Stimulated activated CD8-positive, alpha-beta memory T cell treated with anti-CD3 and anti-CD28 coated beads, Interleukin-4, amount 100 ng/mL, for 24 hours (primary cell): ENCODE measurements at places on chromosomes 13 and 19.
A peak's percentile ranks its signal among the peaks of the same experiment; 100 is the strongest.

GRCh38 chr13:109906976-109907375, 120.6 kb upstream of the IRS2 start:
- DNase-seq, result no peak

DNA sequence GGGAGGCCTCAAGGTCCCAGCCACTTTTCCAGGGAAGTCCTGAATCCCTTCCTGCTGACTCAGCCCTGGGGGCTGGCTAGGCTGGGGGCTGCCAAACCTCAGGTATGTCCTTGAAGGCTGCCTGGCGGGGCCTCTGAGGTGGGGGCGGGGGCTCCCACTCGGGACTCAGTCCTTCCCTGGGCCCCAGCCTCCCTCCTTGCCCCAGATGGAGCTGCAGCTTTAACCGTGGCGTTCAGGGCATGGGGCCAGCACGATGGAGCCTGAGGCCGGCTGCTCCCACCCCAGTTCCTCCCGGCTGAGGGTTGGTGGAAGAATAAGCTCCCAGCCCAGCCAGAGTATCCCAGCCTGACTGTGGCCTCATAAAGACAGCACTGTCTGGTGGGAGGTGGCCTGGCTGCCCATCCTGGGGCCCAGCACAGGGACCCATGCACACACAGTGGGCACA, 12.4 kb downstream of the CILP2 start:
- DNase-seq, result no peak

DNA sequence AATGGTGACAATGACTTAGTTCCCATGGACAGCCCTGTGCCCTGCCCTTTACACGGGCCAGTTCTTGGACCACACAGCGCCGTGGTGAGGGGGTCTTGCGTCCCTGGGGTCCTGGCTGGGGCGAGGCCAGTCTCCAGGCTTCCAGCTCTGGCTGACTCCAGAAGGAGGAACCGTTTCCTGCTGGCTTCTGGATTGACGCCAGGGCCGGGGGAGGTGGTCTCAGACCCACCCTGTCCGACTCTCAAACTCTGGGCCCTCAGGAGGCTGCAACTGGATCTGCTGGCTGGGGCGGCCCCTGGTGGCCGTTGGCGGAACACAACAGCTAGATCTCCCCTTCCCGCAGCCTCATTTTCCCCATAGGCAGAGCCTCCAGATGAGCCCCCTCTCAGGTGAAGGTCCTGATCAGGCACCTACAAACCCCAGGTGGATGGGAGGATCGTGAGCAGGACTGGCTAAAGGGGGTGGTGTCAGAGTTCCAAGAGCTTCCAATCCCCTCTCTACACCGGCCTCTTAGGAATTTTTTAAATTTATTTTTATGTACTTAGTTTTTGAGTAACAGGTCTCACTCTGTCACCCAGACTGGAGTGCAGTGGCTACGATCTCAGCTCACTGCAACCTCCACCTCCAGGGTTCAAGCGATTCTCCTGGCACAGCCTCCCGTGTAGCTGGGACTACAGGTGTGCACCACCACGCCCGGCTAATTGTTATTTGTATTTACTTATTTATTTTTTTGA, 8.0 kb downstream of the CCDC194 start:
- DNase-seq, result peak; percentile 53

GRCh38 chr19:33813391-33814101, 16.9 kb downstream of the KCTD15 start:
- no peak for DNase-seq

DNA sequence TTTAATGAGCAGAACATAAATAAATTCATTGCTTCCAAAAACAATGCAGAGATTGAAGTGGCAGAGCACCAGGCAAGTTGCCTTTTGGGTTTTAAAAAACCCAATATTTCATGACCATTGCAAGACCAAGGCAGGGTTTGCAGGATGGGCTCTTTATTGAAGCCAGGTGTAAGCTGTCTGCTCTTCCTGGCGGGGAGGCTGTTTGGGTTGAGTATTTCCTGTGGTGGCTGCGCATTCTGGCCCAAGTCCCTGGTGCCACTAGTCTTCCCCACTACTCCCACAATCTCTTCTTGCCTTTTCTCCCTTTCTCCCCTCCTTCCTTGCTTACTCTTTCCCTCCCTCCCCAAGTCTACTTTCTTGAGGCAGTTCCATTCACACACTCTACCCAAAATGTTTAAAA, 116.4 kb downstream of the AKAP11 start:
- no peak for DNase-seq

GRCh38 chr13:93116809-93117208, 109.8 kb upstream of the GPC6 start:
- no peak for DNase-seq

GRCh38 chr19:41000310-41000737, 9.2 kb downstream of the CYP2B6 start:
- DNase-seq, result no peak

DNA sequence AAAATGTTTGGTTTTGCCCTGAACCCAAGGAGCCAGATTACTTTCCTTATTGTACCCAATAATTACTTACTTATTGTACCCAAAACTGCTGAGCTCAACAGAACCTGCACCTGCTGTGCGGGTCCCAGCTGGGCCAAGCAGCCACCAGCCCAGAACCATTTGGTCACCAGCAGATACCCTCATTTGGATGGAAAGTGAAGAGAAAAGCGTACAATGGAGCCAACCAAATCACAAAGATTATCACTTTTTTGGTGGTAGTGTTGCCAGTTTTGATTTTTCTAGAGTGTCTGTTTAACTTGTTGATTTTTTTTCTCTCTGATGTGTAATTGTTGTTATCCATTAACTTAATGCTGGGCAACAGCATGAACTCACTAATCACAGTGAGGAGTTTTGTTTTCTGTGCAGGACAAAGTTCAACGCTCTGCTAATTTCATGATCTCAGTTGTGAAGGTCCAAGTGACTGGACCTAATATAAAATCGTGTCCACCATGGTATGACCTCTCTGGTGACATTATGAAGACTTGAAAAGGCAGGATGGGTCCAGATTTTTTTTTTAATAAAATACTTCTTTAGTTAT, 23.8 kb downstream of the SPATA13 start:
- no peak for DNase-seq

- DNase-seq, result no peak
These were observed 66.9 kb upstream of the POSTN start for GRCh38 chr13:37665420-37665819.

- DNase-seq, result no peak
These were observed 86.5 kb downstream of the TNFSF11 start for GRCh38 chr13:42660333-42660965.

DNA sequence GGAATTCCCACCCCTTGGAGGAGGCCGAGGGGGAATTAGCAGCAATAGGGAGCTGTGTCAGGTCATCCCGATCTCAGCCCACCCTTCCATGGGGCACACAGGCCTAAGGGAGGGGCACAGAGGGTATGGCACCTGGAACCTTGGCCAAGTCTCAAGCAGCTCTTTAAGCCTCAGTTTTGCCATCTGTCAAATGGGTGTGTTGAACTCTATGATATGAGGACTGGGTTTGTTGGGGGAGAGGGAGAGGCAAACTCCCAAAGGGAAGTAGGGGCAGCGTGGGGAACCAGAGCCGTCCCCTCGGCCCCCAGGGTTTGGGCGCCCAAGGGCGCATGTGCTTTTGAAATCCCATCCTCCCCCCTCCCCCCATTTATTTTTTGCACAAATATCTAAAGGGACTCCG, 49.7 kb downstream of the COLGALT1 start:
- no peak for DNase-seq

GRCh38 chr19:35346193-35347052, 1.3 kb upstream of the FFAR1 start:
- peak; percentile 42 for DNase-seq

GRCh38 chr19:35119578-35120155, 4.0 kb downstream of the FXYD3 start:
- no peak for DNase-seq

- DNase-seq, result no peak
These were observed 86.2 kb downstream of the CAB39L start for GRCh38 chr13:49357694-49358093.

GRCh38 chr13:41917641-41918040, 43.3 kb downstream of the VWA8 start:
- no peak for DNase-seq

DNA sequence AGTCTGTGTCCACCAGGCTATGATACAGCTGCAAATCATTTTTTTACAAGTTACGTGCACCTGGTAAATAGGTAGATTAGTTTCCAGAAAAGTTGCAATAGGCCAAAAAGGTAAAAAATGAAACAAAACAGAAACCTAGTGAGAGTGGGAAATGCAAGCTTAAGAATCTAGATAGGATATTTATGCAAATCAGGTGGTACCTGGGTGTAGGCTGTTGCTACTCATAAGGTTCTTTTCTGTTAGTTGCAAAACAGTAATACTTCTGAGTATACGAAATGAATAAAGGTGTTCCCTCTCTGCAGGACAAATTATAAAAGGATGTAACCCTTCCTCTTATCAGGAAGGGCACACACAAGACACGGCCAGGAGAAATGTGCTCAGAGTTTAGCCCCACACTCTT, 97.9 kb downstream of the UGGT2 start:
- no peak for DNase-seq

DNA sequence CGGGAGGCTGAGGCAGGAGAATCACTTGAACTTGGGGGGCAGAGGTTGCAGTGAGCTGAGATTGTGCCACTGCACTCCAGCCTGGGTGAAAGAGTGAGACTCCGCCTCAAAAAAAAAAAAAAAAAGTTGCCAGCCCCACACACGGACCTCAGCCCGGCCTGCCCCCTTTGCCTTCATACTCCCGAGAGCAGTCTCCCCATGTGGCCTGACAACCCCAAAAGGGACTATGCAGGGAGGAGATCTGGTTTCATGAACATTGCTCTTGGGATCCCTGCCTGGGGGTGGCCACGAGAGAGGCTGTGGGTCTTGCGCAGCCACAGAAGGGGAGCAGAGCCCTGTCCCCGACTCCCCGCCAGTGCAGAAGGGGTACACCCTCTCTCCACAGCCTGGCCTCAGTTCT, 30.9 kb upstream of the ADGRE5 start:
- DNase-seq, result no peak

- no peak for DNase-seq
These were observed 203.1 kb upstream of the EDNRB start for GRCh38 chr13:78121459-78122348.

GRCh38 chr19:9757544-9758501, 10.7 kb downstream of the ZNF846 start:
- no peak for DNase-seq

DNA sequence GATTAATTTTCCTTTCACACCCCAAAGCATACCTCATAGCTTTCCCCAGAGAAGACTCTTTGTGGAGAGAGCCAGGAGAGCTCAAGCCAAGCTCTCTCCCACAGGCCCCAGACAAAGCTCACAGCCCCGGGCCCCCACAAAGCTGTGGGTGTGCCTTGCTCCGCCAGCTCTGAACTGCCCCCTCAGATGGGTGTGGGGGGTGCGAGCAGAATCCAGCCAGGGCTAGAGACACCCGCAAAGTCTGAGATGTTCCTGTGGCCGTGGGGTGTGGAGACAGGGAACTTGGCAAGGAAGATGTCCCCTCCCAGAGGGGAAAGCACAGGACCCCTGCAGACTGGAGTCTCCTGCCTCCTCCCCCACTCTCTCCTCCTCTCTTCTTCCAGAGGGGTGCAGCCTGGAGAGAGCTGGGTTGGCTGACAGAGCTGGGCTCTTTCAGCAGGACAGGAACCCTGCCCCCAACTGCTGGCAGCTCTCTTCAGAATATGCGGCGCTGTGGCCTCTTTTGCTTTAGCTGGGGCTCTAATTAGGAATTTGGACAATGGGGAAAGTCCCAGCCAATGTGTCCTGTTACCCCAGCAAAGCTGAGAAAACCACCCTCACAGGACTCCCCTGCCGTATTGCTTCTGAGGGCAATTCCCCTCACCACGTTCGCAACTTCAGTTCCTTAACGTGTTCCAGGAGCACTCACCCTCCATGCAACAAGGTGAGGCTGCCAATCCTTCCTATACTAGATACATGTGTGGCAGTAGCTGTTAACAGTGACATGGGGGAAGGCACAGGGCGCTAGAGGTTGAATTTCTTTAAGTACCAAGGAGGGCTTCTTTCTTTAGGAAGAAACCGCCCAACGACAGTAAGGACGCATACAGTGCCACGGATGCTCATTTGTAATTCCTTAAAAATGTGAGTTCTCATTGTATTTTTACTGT, 170.0 kb downstream of the COL4A1 start:
- no peak for DNase-seq

GRCh38 chr13:78595495-78596398, 7.6 kb downstream of the POU4F1 start:
- no peak for DNase-seq
